Cardiac muscle cell (in vitro differentiated cells and primary cell): ENCODE measurements at places on chromosomes 2 and 18. TPM values are rescaled to one million over a fixed set of nuclear protein-coding genes. Genes with fewer than 3 reads are reported as not detected.
A peak's percentile ranks its signal among the peaks of the same experiment; 100 is the strongest.

DNA sequence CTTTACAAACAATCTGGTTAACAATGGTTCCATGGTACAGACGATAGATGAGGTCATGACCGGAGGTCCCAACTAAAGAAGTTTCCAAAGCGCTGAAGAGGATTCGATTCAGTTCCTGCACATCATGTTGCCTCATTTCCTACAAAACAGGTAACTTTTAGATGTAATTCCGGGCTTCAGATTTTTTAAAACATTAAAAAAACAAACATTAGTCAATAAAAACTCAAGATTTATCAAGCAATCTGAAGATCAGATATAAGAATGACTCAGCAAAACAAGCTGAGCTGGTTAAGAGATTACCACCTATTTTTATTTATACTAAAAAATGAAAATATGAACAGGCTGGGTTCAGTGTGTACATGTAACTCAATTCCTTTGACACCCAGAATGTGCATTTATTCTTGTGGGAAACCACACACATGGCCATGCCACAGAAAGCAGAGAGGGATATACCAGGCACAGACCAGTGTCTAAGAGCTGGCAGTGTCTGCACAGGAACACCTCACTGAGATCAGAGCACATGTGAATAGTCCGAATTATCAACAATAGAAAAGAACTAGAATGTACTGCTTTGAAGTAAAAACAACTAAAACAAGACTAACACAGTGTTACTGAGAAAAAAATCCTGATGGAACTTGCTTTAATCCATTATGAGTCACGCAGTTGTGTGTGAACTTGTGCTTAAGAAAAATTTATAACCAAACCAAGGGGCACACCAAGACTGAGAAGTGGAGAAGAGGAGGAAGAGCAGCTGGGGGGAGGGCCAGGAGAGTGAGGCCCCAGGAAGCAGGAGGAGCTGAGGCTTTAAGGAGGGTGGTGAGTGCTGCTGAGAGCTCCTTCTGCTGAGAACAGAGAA is 9.5 kb downstream of the USP40 start:
- DNase-seq: peak; percentile 55

The ATOH8 gene
- total RNA-seq: 10.6 and 12.6 TPM in 2 replicates

The CDH7 gene
- total RNA-seq: 0.32 and 0.74 TPM in 2 replicates

DNA sequence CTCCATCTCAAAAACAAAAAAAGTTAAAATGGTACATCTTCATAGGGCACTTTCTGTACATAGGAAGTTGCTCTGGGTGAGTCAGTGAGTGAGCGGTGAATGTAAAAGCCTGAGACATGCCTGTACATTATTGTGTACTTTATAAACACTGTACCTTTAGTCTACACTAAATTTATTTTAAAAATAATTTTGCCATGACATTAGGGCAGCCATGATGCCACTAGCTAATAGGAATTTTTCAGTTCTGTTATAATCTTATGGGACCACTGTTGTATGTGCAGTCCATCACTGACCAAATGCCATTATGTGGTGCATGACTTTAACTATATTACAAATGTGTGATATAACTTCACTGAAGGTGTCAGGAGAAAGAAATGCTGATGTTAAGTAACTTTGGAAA is 11.0 kb upstream of the TXNDC2 start:
- no peak for DNase-seq

The B3GNT7 gene
- total RNA-seq: 7.7 and 15.8 TPM in 2 replicates

GRCh38 chr18:39624961-39625360 is 2059.4 kb upstream of the CELF4 start:
- DNase-seq: peak; percentile 42

GRCh38 chr18:58152216-58152615 is 108.2 kb downstream of the NEDD4L start:
- DNase-seq: no peak

- no peak for DNase-seq
Measured at GRCh38 chr2:210189452-210190138, 18.4 kb upstream of the KANSL1L start.

- DNase-seq: no peak
Measured at GRCh38 chr2:222242532-222242931, 56.3 kb downstream of the PAX3 start.

DNA sequence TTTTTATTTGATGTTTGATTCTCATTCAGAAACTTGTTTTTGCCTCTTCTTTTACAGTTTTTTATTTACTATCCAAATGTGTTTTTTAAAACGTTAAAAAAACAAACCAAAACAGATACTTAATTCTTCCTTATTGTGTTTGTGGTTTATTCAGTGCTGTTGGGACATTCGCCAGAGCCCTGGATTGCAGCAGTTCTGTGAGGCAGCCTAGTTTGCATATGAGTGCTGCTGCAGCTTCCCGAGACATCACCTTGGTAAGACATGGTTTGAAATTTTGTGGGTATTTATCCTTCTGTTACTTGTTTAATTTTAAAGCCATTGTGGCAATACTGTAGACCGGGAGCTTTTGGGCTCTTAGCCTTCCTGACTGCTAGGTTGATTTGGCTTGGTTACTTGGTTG is 91.2 kb downstream of the MTA3 start:
- peak; percentile 32 for DNase-seq

- no peak for DNase-seq
Measured at GRCh38 chr2:6372317-6372901, 493.3 kb downstream of the CMPK2 start.

DNA sequence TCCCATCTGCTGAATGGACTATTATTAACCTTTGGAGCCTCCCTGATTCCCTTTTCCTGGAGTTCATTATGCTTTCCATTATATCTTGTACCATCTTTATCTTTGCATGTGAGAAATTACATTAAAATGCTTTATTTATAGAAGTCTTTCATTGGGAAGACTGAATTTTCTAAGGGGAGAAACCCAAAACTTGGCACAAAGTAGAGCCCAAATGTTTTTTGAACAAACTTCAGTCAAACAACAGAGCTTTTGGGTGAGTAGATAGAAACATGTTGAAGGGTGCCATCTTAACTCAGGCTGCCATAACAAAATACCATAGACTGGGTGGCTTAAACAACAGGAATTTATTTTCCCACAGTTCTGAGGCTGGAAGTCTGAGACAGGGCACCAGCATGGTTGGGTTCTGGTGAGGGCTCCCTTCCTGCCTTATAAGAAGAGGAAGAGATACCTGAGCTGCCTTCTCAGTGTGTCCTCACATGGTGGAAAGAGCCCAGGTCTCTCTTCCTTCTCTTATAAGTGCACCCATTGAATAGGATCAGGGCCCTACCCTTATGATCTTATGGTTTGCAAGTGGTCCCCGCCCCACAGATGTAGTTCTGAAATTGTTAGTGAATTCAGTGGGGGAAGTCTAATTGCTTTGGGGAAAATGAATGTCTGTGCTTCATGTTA is 19.2 kb downstream of the RALB start:
- DNase-seq: no peak

- DNase-seq: no peak
Measured at GRCh38 chr2:53130441-53130943, 637.1 kb upstream of the CHAC2 start.

GRCh38 chr2:208570851-208571763 is 164.5 kb downstream of the PTH2R start:
- no peak for DNase-seq

- DNase-seq: no peak
Measured at GRCh38 chr18:1544016-1544415, 639.3 kb downstream of the ADCYAP1 start.

DNA sequence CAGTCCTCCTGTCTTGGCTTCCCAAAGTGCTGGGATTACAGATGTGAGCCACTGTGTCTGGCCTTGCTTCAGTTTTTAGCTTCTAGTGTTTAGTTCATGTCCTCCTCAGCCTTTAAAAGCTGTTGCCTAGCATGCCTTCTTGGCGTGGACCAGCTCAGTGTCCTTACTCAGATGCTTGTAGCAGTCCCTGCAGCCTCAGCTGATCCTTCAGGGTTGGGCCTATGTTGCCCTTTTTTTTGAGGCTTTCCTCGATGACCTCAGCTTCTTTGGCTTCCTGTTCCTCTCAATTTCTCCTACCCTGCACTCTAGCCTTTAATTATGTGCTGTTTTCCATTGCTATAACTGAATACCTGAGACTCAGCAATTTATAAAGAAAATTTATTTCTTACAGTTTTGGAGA is 57.7 kb downstream of the TANC1 start:
- DNase-seq: no peak

The GNAL gene
- 10.4 and 13.3 TPM in 2 replicates for total RNA-seq

The HOXD1 gene
- total RNA-seq: not detected in 2 replicates

- DNase-seq: no peak
Measured at GRCh38 chr2:205706769-205707381, 24.6 kb downstream of the NRP2 start.

The RGPD3 gene
- total RNA-seq: 0.25 and 0.45 TPM in 2 replicates

DNA sequence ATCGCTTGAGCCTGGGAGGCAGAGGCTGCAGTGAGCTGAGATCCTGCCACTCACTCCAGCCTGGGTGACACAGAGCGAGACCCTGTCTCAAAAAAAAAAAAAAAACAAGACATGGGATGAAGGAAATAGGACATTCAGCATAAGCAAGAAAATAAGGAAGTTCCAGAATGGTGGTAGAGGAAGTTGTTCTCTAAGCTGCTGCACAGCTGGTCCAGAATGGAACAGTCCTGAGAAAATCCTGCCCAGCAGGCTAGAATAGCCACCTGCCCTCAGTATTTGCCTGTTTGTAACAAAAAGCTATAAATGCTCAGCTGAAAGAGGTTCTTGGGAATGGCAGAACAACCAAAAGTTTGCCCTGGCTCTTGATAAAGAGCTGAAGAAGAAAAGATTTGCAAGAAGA is 11.1 kb upstream of the MAPRE3 start:
- no peak for DNase-seq

- no peak for DNase-seq
Measured at GRCh38 chr2:22377268-22377667, 1007.7 kb upstream of the KLHL29 start.

The TP53I3 gene
- 25.4 and 55.5 TPM in 2 replicates for total RNA-seq

The ANO7 gene
- 2.7 and 2.8 TPM in 2 replicates for total RNA-seq

DNA sequence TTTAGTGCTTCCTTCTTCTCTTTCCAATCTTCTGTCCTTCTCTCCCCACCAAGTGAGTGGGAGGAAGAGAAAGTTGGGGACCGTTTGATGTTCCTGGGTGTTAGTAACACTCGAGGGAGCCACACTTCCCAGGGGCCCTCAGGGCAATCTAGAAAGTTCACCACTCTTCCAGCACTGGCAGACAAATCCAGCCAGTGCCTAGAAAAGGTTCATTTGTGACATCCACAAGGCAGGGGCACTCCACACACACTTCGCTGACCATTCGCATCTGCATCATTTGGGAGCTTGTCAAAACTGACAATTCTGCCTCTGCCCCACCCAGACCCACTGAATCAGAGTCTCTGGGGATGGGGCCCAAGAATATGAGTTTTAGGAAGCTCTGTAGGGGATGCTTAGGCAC is 86.8 kb upstream of the ST3GAL5 start:
- DNase-seq: no peak

The NAT8 gene
- not detected in 2 replicates for total RNA-seq

The IL1R1 gene
- total RNA-seq: 0.18 and 0.21 TPM in 2 replicates

DNA sequence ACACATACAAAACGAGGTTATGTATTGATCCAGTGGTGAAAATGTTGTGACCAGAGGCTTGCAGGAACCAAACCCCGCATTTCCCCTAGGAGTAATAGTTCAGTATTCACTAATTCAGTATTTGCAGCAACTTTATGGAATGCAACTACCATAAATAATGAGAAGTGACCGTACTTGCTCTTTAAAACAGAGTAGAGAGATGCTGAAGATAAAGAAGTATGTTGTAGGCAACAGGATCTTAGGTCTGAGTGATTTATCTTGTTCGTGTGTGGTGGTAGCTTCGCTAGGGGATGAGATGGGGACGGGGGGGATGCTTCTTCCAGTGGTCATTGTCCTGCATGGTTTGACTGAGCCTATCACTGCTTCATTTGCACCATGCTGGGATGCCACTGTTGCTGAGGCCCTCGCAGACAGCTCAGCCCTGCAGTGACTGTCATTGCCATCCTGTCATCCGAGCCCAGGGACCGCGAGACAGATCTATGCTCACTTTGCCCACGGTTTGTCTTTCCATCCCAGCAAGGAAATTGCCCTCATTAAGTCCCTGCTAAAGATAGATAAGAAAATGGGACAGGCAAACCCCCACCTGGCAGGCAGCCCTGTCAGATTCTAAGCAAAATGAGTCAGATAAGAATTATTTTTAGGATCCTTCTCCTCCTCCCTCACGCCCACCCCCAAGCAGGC is 181.3 kb downstream of the CTIF start:
- DNase-seq: no peak

DNA sequence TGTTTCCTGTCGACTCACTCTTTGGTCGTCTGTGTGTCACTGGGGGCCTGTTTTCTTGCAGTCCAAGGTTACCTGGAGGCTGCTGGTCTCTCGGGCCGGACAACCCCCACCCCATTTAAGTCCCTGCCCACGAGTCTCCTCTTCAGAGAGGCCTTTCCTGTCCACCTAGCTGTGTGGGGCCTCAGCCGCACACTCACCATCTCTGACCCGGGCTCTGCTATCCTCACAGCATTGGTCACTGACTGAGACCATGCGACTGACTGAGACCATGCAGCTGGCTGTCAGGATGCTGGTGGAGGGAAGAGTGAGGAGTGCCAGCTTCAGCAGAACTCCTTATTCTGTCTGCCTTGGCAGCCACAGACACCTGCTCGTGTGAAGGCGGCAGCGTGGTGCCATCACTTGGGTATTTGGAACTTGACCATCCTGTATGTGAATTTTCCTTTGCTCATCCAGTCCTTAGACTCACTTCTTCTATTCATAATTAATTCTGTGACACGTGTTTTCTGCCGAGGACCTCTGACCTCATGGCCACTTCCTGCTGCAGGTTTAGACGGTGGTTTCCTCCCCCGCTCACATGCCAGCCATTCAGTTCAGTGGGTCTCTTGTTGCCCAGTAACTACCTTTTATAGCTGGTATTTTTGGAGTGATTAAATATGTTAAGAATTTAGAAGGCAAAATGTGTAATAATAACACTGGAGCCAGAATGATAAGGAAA is 47.5 kb upstream of the ASB1 start:
- DNase-seq: peak; percentile 74

DNA sequence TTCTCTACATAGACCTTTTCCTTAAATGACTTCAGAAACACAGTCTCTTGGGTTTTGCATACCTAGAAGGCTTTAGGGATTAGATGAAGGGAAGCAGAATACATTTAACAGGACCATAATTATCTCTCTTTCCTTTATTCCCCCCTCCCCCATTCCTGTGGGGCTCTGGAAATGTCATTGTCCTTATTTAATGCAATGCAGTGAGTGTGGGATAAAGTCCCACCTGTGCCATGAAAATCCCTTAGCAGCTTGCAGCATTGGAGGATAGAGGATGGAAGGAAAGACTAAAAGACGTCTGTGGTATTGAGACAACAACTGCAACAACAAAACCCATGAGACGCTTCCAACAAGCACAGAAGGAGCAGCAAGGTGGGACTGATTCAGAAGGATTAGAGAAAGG is 117.8 kb upstream of the DCC start:
- DNase-seq: no peak

DNA sequence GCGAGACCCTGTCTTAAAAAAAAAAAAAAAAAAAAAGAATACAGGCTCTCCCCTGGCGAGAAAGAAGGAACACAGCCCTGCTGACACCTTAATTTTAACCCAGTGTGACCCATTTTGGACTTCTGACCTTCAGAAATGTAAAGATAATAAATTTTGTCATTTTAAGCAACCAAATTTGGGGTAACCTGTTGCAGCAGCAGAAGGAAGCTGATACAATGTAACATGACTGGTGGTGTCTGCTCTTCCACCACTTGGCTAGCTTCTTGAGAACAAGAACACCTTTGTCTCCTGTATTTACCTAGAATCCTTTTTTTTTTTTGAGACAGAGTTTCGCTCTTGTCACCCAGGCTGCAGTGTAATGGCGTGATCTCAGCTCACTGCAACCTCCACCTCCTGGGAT is 6.6 kb upstream of the STK11IP start:
- no peak for DNase-seq
